ENCODE measurements at places on chromosomes 1 and 21.

- DNase-seq, result no peak
Observed at GRCh38 chr1:119132179-119132578, 8.3 kb downstream of the WARS2 start.

DNA sequence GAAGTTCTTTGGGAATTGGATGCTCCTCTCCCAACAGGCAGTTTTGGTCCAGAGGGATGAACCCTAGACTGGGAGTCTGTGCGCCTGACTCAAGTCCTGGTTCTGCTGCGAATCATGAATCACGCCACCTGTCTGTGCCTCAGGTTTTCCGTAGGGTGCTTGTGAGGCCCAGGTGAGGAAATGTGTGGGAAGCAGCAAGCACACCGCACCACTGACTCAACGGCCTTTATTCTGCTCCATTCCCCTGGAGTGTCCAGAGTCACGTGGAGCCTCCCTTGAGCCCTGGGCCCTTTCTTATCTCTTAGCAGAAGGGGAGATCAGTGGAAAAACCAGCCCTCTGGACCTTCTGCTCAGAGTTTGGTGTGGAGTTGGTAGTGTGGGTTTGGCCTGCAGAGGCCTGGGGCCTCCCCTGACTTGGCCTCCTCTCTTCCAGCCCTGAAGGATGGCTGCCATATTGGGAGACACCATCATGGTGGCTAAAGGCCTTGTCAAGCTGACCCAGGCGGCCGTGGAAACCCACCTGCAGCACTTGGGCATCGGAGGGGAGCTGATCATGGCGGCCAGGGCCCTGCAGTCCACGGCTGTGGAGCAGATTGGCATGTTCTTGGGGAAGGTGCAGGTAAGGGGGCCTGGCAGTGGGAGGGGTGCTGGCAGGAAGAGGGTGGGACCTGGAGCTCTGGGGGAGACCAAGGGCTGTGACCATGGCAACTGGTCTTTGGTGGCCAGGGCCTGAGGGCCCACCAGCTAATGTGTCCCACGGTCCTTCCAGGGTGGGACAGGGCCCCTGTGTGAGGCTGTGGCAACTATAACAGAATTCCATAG is 21.1 kb downstream of the COQ8A start:
- DNase-seq, result no peak

DNA sequence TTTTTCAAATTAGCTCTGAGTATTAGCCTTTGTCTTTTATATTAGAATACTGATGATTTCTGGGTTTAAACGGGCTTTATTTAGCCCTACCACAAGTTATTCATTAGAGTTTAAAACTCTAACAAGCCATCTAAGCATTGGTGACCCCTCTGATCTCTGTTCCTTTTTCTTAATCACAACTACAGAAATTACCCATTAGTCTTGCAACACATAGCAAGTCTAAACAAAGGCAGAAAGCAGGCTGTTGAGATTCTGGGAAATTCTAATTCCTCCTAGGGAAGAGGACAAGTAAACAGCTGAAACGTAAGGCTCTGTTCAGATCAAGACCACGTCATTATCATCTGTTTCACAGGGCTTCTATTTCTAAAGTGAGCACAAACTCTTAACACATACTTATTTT is 491.2 kb upstream of the ZRANB2 start:
- no peak for DNase-seq

- DNase-seq, result no peak
Observed at GRCh38 chr1:77989744-77990143, 10.9 kb upstream of the FUBP1 start.

- DNase-seq, result no peak
Observed at GRCh38 chr1:227939791-227940771, 7.7 kb downstream of the WNT9A start.

GRCh38 chr1:221987860-221988520 is 246.1 kb upstream of the DUSP10 start:
- no peak for DNase-seq

DNA sequence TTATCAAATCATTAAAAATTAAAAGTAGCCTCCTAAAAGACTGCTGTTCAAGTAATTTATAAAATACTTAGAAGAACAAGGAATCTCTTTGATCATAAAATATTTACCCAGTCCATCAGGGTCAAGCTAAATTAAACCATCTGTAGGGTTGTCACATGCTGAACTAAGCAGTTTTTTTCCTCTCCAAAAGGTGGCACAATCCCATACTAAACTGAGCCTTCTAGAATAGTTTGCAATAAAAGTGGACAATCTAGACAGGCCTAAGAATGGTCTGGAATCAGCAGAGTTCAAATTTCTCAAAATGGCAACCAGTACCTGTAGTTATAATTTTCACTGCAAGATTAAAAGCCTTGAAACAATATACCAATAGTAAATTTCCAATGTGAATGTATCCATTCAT is 194.8 kb downstream of the EIF4G3 start:
- DNase-seq, result no peak

DNA sequence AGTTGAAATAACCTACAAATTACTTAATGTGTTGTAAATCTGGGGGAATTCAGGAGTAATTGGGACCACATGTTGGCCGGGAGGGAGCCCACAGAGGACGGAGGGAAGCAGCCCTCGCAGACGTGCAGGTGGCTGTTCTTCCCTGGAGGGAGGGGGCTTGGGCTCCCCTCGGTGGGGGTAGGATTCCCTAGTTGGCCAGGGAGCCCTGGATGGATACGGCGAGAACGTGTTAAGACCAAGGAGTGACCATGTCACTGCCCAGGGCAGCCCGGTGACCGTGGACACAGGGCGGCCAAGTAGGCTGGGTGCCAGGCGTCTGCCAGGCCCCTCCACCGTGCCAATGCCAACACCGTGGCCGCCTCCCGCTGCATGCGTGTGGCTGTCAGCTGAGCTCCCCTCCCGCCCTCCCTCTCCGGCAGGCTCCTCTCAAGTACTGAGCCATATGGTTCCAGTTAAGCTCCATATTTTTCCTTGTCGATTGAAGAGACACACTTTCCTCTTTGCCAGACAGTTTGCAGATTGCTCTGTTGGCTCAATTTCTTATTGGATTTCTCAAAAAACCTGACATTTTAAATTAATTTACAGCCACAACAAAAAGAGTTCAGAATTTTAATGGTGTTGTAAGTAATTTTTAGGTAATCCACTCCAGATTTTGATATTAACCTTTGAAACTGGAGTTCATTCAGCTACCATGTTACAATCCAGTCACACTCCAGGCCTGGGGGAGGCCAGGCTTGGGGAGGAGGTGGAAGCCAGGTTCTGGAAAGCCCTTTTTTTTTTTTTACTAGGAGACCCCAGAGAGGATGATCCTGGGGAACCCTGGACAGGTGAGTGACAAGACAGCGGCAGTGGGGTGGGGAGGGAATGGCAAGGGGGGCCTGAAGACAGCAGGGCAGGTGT is 71.2 kb downstream of the CASZ1 start:
- no peak for DNase-seq

- no peak for DNase-seq
Observed at GRCh38 chr21:35359076-35359475, 310.0 kb upstream of the RUNX1 start.

DNA sequence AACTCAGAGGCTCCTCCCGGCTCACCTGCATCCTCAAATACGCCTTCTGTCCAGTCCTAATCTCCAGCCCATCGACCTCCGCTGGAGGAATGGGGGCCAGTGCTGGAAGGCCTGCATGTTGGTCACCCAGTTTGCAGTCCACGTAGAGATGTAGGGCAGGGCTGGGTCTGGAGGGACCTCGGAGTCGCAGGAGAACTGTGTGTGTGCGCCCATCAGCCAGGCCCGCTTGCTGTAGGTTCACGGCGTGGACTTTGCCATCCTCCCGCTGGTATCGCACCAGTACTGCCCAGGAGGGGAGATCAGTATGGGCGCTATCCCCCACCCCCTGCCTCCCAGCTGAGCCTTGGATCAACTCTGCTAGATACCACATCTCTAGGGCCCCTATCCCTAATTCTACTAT is 2.7 kb downstream of the THBS3 start:
- no peak for DNase-seq

DNA sequence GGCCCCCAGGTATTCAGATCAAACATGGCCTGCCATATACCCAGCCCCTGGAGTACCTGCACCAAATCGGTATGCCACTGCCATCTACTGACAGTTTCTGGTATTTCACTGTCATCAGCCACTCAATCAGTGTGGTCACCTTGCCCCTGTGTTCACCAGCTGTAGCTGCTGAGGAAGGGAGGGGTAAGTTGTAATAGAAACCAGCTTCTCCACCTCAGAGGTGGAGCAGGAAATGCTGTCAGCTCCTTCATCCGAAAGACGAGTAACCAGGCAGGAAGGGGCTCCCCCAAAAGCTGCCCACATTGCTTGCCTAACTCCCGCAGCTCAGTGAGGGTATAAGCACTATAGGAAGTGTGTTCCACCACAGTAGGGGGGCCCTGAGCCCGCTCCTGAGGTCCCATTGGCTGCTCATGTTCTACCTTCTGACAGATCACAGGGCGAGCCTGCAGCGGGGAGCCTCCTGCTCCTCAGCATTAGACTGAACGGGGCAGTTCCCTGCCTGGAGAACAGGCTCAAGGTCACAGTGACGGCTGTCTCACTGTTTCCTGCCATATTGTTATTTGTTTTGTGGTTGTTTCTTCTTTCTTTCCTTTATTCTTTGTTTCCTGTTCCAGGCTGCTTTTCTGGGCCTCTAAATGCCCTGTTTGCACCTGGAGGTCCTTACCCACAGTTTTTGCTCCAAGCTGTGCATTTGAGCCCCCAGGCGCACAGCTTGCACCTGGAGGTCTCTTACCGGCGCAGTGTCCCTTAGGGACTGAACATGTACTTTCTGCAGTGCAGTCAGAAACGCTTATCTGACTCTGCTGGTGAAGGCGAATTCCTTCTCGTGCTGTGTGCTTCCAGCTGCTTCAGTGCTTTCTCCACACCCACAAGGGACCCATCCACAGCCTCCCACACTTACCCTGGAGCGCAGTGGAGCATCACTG is 1638.3 kb downstream of the MRPL39 start:
- peak; percentile 89 for DNase-seq

GRCh38 chr1:112544751-112545150 is 36.0 kb downstream of the WNT2B start:
- DNase-seq, result no peak

DNA sequence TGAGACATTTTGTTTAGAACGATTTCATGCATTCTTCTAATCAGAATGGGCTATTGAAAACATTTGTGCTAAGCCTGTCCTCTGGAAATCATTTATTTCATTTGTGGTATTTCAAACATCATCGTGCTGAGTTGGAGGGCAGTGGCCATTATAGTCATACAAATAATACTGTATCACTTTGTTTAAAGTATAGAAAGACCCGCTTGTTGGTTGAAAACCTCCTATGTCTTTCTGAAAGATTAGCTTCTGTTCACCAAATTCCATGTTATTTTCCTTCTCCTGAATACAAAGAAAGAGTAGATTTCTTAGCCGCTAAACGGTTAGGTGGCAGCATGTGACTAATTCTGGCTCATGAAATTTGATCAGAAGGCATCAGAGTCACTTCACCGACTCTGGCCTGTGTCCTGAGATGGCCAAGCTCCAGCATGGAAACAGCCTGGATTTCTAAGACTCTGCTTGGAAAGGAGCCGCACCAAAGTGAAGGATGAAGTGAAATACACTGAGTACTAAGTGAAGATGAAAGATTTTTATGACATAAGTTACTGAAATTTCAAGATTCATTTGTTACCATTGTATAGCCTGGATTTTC is 355.1 kb downstream of the USP25 start:
- no peak for DNase-seq

GRCh38 chr1:203035111-203036000 is 9.1 kb downstream of the PPFIA4 start:
- DNase-seq, result no peak

DNA sequence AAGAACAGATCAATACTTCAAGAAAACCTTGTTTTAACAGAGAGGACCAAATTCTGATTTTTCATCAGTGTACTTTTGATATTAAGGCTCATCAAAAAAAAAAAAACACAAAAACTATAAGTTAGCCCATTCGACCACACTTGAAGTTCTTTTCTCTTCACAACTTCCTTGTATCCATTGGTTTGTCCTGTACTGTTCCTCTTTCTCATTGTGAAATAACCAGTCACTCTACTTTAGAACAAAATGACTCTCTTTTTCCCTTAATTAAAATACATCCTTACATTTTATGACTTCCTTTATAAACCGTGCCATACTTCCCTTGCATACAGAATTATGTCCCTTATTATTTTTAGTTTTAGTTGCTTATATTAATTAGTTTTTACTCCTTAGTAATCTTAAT is 8.4 kb downstream of the QSOX1 start:
- DNase-seq, result no peak

DNA sequence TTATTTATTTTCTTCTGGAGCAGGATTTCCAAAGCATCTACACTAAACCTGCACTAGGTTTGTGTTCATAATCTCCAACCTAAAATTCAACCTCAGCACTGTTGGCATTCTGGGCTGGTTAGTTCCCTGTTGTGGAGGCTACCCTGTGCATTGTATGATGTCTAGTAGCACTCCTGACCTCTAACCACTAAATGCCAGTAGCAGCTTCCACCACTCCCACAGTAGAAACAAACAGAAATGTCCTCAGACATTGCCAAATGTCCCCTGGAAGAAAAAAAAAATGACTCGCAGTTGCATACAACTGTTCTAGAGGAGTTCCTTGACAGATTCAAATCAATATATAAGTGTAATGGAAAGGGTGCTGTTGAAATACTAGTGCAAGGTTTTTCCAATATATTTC is 18.9 kb downstream of the GRIK1 start:
- no peak for DNase-seq

DNA sequence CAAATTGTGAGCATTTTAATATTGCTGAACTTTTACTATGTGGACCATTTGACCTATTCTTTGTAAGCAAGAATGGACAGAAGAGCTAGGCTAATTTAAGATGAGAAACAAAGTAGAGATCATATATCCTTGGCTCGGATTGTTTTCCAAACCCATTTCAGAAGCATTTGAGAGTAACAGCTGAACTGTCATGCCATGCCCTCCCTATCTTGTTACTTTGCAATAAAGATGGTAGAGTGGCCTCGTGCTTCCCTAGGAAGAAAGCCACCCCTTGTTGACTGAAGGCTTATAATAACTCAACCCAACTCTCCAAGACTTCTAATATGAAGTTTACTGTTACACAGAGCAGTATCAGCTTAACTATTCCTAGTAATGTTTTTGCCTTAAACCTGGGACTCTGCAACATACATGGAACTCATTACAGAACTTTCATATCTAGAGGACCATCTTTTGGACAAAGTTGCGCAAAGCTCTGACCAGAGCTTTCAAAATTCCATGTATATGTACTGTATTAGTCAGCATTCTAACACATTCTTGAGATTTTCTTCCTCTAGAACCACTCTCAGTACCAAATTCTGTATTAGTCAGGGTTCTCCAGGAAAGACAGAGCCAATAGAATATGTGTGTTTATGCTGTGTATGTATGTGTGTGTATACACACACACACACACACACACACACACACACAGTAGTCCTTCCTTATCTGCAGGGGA is 68.7 kb downstream of the ADAMTS1 start:
- no peak for DNase-seq

DNA sequence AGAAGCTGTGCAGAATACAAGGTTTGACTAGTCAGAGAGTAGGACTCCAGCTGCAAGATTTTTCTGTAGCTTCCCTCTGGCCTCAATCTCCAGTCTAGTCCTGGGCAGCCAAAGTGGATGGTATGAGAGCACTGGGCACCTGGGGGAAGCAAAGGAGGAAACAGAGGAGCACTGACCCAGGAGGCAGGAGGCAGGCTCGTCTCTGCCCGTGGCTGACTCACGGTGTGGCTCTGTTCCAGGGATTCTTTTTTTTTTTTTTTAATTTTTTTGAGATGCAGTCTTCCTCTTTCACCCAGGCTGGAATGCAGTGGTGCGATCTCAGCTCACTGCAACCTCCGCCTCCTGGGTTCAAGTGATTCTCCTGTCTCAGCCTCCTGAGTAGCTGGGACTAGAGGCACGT is 4.1 kb upstream of the NPPB start:
- DNase-seq, result no peak

GRCh38 chr21:37415939-37416338 is 49.4 kb downstream of the DYRK1A start:
- no peak for DNase-seq
